Fibroblast of the aortic adventitia (primary cell): ENCODE measurements at places on chromosomes 7 and 10. TPM values are rescaled to one million over a fixed set of nuclear protein-coding genes. Genes with fewer than 3 reads are reported as not detected.

DNA sequence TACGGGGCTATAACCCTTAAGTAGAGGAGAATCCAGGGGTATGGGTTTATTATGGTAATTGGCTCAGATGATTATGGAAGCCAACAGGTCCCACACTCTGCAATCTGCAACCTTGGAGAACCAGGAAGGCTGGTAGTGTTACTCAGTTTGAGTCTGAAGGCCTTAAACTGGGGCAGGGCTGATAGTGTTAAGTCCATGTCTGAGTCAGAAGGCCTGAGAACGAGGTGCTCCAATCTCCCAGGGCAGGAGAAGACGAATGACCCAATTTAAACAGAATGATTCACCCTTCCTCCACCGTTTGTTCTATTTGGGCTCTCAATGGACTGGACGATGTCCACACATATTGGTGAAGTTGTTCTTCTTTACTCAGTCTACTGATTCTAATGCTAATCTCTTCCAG lies 244.5 kb upstream of the PTER start:
- DNase-seq: no peak

Gene LRRD1
- 0.09 and 0.41 TPM in 2 replicates for total RNA-seq

DNA sequence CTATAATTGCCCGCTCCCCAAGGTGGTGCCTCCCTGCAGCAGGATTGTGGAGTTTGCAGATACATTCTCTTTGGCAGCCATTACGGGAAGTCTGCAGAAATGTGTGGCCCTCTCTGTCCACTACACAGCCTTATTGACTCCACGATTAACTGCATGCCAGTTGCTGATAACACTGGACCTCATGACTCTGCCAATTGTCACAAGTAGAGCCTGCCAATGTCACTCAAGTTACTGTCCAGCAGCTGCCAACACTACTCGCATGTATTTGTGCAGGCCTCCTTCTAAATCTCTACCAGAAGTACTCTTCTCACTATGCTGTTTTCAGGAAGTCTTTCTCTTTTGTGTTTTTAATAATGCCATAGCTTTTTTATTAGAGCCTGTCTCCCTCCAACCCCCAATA lies 128.8 kb downstream of the PPP1R3A start:
- no peak for DNase-seq

Gene OPALIN
- not detected in 2 replicates for total RNA-seq

Gene MOGAT3
- not detected in 2 replicates for total RNA-seq
